ENCODE measurements at places on chromosomes 7 and 10. TPM values are rescaled to one million over a fixed set of nuclear protein-coding genes. Genes with fewer than 3 reads are reported as not detected.

DNA sequence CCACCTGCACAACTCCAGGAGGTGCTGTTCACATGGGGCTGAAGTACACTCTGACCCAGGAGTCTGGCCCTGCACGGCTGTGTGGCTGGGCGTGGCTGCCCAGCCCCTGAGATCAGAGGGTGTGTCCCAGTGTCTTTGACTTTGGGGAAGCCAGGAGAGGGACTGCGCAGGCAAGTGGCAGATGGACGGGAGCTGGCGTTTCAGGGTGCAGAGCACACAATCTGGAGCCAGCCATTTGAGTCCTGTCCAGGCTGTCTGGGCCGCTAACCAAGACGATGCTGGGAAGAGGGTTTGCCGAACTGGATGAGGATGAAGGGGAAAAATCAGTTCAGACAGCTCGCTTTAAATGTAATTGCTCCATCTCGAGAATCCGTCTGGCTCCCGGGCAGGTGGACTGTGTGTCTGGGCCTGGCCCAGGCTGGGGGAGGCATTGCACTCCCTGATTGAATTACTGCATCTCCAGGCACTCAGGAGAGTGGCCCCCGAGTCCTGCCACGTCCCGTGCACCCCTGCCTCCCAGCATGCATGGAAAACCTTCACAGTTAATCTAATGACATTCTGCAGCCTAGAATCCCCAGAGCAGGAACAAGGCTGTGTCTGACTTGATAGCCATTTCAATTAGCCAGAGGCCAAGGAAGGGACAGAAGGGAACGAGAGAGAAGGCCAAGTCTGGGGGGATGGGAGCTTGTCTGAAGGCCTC lies 120.8 kb upstream of the NANOS1 start:
- no peak for DNase-seq

DNA sequence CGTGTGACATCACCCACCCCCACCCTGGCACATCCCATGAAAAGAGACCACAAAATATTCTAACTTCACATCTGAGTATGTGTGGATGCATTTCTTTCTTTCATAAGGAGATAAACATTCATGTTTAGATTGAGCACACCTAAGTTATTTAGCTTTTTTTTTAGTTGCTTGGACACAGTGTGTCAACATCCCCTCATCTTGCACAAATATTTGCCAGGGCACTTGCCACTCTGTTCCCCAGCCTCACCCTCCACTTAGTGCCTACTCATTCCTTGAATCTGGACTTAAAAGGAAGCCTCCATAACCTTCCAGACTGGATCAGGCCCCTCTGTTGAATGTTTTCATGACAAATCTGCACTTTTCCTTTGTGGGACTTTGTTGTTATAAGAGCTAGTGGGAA lies 338.9 kb upstream of the IGFBP3 start:
- no peak for DNase-seq

The SPDYE9 gene
- 0.26 TPM for total RNA-seq

DNA sequence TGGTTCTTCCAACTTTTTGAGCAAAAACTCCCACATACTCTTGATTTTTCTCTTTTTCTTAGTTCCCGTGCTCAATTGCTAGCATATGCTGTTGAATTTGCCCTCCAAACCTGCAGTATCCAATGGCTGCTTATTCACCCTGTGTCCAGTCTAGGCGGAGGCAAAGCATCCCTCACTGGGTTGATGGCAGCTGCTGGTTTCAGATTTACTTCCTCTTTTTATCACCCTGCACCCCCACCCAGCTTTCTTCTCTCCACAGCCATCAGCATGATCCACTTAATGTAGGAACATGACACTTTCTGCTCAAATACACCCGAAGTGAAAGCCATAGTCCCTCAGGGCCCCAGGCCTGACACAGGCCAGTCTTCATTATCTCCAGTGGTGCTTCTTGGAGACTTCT lies 87.6 kb upstream of the ADARB2 start:
- no peak for DNase-seq

GRCh38 chr7:50644114-50644513 lies 78.9 kb upstream of the DDC start:
- no peak for DNase-seq

- DNase-seq = no peak
Observed at GRCh38 chr10:14050598-14050997, 280.1 kb downstream of the FRMD4A start.

DNA sequence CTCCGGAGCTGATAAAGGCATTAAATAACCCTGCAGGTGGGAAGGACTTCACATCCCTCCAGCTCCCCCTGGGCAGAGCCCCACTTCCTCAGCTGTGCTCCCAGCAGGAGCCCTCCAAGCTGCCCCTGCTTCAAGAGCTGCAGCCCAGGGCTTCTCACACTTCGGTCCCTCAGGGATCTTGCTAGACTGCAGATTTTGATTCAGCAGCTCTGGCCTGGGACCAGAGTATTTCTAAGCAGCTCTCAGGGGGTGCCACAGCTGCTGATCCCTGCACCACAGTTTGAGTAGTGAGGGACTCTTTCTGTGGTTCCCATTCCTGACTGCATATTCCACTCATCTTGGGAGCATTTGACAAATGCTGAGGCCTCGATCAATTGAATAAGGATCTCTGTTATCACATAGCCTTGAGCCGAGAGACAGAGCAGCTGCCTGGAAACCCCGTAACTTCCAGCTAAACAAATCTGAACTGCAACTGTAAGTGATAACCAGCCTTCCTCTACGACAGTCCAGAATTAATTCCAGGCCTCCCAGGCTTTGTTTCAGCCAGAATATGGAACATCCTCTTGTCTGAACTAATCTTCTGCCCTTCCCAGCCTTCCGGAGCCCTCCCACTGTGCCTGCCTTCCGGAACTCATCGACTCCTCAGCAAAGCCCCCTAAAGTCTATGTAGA lies 161.4 kb downstream of the CCDC3 start:
- DNase-seq = peak; percentile 70

DNA sequence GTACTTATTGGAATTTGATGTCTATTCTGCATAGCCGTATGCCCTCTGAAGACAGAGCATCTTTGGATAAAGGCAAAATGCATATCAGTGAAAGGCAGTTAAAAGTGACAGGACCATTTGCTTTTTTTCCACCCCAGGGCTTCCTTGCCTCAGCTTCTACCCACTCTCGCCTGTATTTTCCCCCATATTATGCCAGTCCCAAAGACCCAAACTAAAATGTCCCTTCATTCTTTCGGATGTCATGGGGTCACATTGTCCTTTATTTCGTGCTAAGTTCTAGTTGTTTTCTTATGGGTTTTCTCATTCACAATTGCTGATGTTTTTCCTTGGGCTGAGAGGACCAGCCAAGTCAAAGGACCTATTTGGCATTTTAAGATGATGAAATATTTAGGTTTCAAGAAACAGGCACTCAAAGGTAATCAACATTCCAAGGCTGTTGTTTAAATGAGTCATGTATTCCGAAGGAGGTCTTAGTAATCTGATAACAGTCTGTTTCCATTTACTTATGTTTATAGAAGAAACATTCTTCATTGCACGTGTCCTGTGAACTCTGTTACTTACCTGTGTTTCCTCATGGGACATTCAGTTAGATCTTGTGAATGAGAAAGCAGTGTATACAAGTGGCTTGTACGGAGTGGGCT lies 74.1 kb downstream of the DNAH11 start:
- DNase-seq = no peak

DNA sequence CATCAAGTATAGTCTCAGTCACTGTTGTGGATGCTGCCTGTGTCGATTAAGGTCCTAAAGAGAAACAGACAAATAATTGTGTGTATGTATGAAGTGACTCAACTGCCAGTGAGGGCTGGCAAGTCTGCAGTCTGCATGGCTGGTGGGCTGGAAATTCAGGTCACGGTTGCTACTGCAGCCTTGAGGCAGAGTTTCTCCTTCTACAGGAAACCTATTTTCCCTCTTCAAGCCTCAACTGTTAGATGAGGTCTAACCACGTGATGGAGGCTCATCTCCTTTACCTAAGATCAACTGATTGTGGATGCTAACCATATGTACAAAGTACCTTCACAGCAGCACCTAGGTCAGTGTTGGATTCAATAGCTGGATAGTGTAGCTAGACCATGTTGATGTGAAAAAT lies 29.9 kb downstream of the MBL2 start:
- no peak for DNase-seq

DNA sequence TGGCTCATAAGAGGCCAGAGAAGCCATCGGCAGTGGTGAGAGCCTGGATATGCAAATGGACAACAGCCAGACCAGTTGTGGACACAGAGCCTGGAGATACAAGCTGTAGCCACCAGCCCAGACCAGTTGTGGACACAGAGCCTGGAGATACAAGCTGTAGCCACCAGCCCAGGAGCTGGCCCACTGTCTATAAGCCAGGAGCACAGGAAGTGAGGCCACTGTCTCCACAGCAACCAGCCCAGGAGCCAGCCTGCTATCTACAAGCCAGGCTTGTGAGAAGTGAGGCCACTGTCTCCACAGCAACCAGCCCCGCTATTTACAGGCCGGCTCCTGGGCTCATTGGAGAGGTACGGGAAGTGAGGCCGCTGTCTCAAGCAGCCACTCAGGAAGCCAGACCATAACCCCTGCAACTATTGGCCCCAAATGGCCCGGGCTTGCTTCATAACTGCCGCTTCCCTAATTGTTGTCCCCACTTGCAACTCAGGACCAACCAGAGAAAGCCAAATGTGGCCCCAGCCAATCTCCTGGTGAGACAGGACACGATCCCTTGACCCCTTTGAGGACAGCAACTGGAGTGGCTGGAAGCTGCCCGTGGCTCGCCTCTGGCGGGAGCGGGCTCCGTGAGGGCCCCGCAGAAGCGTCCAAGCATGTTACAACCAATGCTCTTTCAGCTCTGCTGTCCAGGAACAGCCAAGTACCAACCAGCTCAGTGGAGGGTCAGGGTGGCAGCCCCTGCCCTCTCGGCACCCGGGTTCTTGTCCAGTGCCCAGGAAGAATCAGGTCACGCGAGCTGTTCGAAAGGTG lies 44.1 kb upstream of the CNPY1 start:
- DNase-seq = peak; percentile 69

DNA sequence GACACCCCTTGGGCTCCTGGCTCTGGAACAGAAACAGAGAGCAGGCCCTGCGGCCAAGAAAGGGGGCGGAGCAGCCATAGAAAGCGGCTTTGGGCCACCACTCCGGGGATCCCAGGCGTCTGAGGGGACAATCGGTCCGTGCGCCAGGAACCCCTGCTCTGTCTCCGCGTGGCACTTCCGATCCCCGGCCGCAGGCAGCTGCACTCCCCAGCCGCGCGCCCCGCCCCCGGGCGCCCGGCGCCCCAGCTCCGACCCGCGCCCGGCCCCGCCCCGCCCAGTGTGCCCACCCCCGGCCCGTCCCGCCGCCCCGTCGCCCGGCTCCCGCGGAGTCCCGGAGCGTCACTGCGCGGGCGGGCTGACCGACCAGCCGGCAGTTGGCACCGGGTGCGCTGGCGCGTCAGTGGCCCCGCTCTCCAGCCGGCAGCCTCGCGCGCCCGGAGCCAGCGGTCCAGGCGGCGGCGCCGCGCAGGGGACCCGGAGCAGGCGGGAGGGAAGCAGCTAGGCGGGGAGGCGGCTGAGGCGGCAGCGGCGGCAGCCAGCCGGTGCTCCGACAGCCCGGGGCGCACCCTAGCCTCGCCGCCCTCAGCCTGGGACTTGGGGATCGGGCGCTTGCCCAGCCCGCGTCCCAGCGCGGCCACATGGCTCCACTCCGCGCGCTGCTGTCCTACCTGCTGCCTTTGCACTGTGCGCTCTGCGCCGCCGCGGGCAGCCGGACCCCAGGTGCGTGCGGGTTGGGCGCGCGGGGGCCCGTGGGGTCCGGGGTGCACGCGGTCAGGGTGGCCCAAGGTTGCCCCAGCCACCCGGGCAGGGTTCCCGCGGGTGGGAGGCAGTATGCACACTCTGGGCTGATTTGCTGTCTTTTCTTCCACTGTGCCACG lies at the start of gene ADAMTS14:
TSS of gene ADAMTS14 (plus strand) at position 342 of the 878 bp plus-strand sequence. CDS start at position 639, 297 bp downstream.
- peak; percentile 92 for DNase-seq

The CYP2C19 gene
- 0.08 TPM for total RNA-seq

GRCh38 chr7:505171-505570 lies 14.5 kb downstream of the PDGFA start:
- no peak for DNase-seq

DNA sequence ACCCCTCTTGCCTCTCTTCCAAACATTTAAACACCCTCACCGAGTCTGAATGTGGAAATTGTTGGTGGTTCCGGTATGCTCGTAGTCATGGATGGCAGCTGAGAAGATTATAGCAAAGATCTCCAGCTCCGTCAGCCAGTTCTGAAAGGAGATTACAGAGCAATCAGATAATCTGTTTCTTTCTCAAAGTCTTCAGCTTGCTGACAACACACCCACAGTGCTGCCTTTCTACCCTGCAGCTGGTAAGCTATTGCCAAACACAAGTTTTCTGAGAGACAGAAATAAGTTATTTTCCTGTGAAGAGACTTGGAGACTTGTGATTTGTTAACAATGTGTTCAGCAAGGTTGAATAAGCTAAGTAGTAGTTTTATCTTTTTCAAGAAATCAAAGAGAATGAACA lies 163.6 kb downstream of the PPP1R17 start:
- DNase-seq = no peak

The NKX6-2 gene
- total RNA-seq = not detected

GRCh38 chr7:19617901-19618300 lies 90.9 kb downstream of the POLR1F start:
- DNase-seq = no peak

DNA sequence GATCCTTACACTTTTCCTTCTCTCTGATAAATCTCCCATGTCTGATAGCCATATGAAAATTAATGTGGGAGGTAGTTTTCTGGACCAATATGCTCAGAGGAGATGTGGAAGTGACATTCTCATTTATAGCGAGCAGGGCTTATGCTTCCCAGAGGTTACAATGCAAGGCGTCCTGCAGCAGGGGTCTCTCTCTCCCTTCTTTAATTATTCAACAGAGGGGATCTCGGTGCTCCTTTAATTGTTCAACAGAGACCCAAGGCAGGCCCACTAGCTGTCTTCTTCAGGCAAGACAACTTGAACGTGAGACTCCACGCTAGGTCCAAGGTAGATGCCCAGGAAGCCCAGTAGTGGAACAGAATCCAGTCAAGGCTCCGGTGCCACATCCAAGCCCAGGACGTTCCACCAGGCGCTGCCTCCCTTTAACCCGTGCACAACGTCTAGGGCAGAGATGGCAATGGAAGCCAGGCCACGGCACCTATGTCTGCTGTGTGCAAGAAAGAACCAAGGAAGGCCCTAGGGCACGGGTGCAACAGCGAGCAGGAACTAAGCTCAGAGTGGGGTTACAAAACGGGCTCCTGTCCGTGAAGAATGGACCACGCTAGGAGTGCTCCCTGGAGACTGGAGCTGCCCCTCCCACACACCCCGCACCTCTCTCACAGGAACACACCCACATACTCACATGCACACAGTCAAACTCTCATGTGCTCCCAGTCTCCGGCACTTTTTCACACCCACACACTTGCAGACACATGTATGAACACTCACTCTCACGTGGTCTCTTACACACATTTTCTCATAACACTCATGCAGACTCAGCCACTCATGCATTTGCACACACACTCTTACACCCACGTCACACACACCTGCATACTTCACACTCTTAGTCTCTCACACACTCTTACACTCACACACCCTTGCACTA lies 230.4 kb downstream of the TNS3 start:
- DNase-seq = no peak

DNA sequence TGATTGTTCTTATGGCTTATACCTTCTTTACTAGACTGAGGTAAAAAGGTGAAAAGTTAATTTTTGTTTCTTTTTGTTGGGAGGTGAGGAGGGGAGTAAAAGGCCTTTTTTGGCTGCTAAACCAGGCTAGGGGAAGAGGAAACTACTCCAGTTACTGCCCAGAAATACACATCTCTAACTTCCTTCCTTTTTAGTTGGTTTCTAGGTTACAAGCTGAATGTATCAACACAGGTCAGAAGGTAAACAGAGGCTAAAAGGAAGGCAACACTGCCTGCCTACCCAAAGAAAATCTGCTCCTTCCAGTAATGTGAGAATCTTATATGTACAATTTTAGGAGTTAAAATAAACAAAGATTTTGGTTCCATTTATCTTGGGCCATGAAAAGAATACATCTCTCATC lies 140.4 kb downstream of the NRBF2 start:
- DNase-seq = no peak

The NPSR1 gene
- total RNA-seq = not detected

The TNPO3 gene
- 51.1 TPM for total RNA-seq

Measured in myocyte (in vitro differentiated cells).